Activated CD8-positive, alpha-beta T cell treated with anti-CD3 and anti-CD28 coated beads for 36 hours (primary cell): ENCODE measurements at places on chromosomes 2 and 18. TPM values are rescaled to one million over a fixed set of nuclear protein-coding genes. Genes with fewer than 3 reads are reported as not detected.

DNA sequence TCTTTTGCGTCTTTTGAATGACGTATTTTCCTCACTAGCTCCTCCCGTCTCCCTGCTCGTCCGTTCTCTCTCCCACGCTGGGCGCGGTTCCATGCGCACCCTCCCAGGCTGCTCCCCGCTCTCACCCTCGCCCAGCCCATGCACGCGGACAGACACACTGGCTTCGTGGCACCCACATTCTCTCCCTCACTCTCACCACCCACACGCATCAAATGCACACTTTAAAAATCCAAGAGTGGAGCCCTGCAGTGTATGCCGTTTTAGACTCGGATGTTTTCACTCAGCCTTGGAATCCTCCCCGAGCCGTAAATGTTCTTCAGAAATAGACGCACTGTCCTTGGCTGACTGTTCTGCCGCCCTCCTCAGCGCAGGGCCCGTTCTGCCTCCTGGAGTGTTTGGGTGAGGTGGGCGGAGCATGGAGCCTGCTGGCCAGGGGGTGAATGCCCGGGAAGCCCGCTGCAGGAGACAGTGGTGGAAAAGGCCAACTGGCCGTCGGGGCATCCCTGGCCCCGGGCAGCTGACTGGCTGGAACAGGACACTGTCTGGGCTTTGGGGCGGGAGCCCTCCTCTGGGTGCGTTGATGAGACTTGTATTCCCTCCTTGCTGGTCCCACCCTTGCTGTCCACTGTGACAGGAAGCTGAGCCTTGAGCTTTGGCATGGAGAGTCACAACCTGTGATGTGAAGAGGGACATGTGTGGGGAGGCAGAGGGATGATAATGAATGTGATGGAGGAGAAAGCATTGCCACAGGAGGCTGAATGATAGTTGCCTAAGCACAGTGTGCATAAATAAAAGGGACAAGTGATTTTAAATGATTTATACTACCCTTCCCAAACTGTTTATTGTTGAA is 35.4 kb upstream of the LYPD6B start:
- DNase-seq: no peak

DNA sequence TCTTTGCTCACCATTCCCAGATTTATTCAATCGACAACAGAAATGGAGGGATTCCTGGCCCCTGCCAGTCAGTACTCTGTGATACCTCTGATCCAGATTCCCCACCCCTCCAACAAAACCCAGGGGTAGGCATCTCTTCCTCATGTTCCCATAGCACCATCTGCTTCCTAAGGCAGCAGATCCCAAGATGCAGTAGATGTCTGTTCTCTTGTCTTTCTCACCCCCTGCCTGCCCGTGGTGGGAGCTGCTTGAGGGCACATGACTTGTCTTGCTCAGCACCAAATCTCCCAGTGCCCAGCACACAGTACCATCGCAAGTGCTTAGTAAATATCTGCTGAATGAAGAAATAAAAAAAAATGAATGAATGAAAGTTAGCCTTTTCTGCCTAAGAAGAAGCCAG is 98.2 kb downstream of the ZBTB7C start:
- DNase-seq: no peak

Gene RTP5
- total RNA-seq: 0.22 TPM

GRCh38 chr2:165924946-165925345 is 28.6 kb downstream of the TTC21B start:
- no peak for DNase-seq

DNA sequence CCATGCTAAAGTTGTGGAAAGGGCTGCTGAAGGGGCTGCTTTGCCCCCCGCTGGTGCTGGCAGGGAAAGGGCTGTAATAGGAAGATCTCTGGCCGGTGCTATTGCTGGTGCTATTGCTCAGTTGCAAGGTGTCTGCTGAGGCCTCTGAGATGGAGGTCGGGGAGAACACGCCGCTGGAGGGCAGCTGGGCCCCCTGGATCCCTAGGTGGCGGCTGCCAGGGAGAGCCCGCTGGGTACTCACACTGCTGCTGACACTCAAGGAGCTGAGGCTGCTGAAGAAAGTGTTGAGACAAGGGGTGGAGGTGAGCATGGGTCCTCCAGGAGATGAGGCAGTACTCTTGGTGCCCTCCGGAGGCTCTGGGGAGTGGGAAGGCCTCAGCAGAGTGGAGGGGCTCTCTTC is 4.2 kb downstream of the FOXI3 start:
- no peak for DNase-seq

Gene MSGN1
- not detected for total RNA-seq

Gene SCN9A
- not detected for total RNA-seq

Gene UGT1A3
- total RNA-seq: not detected

GRCh38 chr2:217710211-217710765 is 292.5 kb downstream of the TNS1 start:
- no peak for DNase-seq

DNA sequence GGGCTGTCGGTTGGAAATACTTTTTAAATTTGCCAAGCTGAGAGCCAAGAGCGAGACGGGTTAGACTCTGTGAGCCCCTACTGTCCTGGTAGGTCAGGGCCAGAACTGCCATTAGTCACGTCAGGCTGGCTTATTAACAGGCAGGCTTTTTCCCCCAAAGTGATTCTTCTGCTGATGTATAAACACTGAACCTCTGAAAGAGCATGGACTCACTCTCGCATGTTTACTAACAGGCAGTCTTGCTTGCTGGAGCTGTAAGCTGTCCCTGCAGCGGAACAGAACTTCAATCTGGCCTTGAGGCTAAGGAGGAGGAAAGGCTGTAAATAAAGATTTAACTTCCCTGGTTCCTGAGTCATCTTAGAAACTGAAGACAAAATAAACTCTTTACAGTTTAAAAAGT is 288.4 kb downstream of the PIEZO2 start:
- DNase-seq: no peak

- no peak for DNase-seq
These were observed 63.5 kb upstream of the ST3GAL5 start for GRCh38 chr2:85952196-85952734.

DNA sequence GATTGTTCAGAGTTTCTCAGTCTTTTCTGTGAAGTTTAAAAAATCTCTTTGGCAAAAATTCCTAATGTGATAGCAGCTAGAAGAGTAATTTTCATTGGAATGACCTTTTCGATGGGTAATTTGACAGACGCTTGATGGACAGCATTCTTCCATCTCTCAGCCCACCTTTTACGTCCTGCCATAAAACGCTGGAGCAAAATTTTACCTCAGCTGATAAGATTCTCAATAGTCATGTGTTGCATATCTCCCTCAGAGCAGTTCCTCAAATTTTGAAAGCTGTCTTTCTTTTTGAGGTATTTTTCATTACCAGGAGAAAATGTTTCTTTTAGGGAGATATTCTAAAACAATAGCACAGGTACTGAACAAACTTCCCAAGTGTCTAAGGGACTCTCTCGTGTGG is 441.4 kb downstream of the PARD3B start:
- no peak for DNase-seq

Gene ASB18
- not detected for total RNA-seq

DNA sequence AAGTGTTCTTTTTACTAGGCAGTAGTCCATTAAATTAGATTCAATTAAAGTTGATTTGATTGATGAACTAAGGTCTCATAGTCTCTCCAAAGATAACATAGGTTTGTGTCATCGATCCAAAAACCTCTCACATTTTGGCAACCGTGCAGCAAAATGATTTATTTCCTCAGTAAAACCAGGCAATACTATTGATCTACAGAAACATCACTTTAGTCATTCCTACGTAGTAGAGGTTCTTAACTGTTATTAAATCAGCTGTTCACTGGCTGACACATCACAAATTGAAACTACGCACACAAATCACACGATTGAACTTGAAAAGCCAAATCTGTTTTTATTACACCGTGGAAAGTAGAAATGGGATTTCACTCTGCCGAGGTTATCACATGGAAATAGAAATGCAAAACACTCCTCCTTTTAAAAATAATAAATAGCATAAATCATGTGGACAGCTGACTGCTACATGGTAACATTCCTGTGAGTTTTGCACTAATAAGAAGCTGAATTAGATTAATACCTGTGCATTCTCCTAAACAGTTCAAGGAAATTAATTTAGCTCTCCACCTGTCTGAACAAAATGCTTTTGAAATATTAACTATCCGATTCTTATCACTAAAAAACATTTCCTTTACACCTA is 262.5 kb downstream of the CDH20 start:
- DNase-seq: no peak

- no peak for DNase-seq
These were observed 236.3 kb upstream of the FSIP2 start for GRCh38 chr2:185502351-185502750.

GRCh38 chr2:55732854-55733253 is 39.2 kb upstream of the PNPT1 start:
- no peak for DNase-seq

Gene AFF3
- total RNA-seq: 3.1 TPM

- DNase-seq: peak; percentile 71
These were observed 95.3 kb downstream of the CD8B2 start for GRCh38 chr2:106582148-106583143.

Gene RGPD4
- total RNA-seq: 0.07 TPM

- DNase-seq: no peak
These were observed 107.4 kb downstream of the ARL6IP6 start for GRCh38 chr2:152825834-152826233.

DNA sequence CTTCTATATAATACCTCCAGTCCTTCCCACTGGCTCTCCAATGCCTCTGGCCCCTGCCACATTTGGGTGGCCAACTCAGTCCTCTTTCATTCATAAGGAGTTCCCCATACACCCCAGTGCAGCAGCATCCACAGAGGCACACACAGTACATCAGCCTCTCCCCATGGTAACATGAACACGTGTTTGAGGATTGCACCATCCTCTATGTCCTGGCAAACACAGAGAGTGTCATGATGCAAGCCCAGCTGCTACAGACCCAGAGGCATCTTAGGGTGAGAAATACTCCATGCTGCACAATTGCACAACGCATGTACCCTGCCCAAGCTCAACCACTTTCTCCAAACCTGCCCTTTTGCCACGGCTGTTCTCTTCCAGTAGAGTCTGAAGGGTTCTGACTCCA is 11.5 kb downstream of the IGFBP5 start:
- no peak for DNase-seq

DNA sequence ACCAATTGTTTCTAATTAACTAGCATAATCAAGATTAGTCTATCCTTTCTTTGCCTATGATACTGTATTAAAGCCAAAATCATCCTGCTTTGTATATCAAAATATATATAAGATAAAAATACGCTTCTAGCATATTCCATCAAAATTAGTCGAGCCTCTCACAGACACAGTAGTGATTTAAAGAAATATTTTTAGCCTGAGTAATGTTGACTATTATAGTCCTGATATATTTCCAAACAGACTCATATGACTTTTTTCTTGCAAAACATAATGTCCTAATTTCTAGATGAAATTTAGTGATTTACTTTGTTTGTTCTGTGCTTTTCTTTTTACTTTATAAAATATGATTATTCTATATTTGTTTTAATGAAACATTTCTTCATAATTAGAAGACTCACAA is 30.9 kb downstream of the FAP start:
- DNase-seq: no peak

- DNase-seq: no peak
These were observed 392.0 kb upstream of the NRP2 start for GRCh38 chr2:205290299-205290698.

DNA sequence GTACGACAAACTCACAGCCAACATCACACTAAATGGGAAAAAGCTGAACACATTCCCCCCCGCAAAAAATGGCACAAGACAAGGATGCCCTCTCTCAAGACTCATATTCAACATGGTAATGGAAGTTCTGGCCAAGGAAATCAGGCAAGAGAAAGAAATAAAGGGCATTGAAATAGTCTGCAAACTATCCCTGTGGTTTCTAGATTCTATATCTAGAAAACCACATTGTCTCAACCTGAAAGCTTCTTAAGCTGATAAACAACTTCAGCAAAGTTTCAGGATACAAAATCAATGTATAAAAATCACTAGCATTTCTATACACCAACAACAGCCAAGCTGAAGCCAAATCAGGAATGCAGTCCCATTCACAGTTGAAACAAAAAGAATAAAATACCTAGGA is 294.6 kb upstream of the CYP26B1 start:
- DNase-seq: no peak

- DNase-seq: no peak
These were observed 178.6 kb upstream of the SALL3 start for GRCh38 chr18:78801011-78801410.

- DNase-seq: peak; percentile 79
These were observed 188.2 kb downstream of the BCL2 start for GRCh38 chr18:63131106-63131958.

Gene GALNT1
- total RNA-seq: 38.2 TPM

GRCh38 chr2:6782517-6783237 is 83.0 kb downstream of the CMPK2 start:
- DNase-seq: no peak

Gene CABLES1
- total RNA-seq: 1.8 TPM

DNA sequence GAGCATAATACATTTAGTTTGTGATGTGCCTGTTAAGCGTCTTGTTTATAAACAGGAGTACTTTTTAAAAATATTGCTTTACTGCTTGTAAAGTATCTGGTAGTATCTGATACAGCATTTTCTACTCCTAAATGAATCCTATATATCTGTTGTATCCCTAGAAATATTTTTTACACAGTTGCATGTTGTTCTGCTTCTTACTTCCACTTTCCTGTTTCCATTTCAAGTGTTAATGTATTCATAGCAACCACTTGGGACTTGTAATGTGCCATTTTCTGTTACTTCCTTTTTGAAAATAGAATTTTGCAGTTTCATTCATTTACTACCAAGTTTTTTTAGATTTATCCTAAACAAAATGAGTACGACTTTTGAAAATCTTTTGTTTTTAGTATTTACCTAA is 24.9 kb downstream of the CCNT2 start:
- DNase-seq: no peak

Gene CHRNG
- total RNA-seq: not detected

DNA sequence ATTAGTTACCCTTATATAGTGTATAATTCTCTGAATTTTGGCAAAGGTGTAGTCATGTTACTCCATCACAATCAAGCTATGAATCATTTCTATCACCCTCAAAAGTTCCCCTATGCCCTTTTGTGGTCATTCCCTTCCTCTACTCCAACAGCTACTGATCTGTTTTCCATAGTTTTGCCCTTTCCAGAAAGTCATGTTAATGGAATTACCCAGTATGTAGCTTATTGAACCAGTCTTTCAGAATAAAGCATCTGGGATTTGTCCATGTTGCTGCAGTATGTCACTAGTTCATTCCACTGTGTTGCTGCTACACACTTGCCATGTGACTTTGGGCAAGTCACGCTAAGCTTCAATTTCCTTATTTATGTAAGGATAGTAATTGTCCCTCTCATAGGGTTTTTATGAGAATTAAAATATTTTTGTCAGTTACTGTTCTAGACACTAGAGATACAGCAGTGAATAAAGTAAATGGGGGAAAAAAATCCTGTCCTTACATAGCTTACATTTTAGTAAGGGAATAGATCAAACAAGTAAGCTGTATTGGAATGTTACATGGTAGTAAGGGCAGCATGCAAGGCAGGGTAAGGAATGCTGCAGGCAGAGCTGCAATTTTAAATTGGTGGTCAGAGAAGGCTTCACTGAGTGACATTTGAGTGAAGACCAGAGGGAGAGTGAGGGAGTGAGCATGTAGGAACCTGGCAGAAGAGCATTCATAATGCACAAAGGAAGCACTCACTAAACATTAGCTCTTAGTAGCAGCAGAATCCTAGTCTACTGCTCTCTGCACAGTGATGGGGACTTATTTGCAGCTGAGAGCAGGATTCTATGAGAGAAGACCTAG is 80.3 kb upstream of the TSPYL6 start:
- no peak for DNase-seq

Gene ZAP70
- total RNA-seq: 218 TPM

Gene ARHGEF4
- total RNA-seq: 4.2 TPM

Gene CDH19
- total RNA-seq: not detected

Gene OTOS
- total RNA-seq: not detected

- DNase-seq: no peak
These were observed 26.6 kb downstream of the SPTBN1 start for GRCh38 chr2:54482715-54483114.

Gene PDCD1
- 20.3 TPM for total RNA-seq
